ENCODE measurements at places on chromosomes 2 and 18. TPM values are rescaled to one million over a fixed set of nuclear protein-coding genes. Genes with fewer than 3 reads are reported as not detected.

- no peak overlapping the region for H3K4me3 ChIP-seq
- no peaks in the 10 kb centered on the region for H3K36me3 ChIP-seq
- H3K27ac ChIP-seq: no peak overlapping the region
- peaks cover 6% of the 10 kb centered on the region for H3K27me3 ChIP-seq
- no peaks in the 10 kb centered on the region for H3K4me1 ChIP-seq
- no peak for DNase-seq
Observed at GRCh38 chr2:7437716-7438632, 520.8 kb downstream of the RNF144A start.

- H3K36me3 ChIP-seq: no peaks in the 10 kb centered on the region
- H3K4me3 ChIP-seq: no peak overlapping the region
- H3K4me1 ChIP-seq: peaks cover 2% of the 10 kb centered on the region
- peak; percentile 80 for DNase-seq
- H3K27me3 ChIP-seq: no peaks in the 10 kb centered on the region
Observed at GRCh38 chr2:113248997-113249770, 29.5 kb downstream of the PAX8 start.

The TRABD2A gene
- total RNA-seq: 2.0 TPM

GRCh38 chr2:191645434-191646162 lies 32.3 kb upstream of the NABP1 start:
- no peaks in the 10 kb centered on the region for H3K27me3 ChIP-seq
- H3K27ac ChIP-seq: no peak overlapping the region
- H3K36me3 ChIP-seq: no peaks in the 10 kb centered on the region
- no peak for DNase-seq
- peaks cover 7% of the 10 kb centered on the region for H3K4me1 ChIP-seq

The FSHR gene
- not detected for total RNA-seq

- no peak overlapping the region for H3K4me3 ChIP-seq
- peaks cover 12% of the 10 kb centered on the region for H3K4me1 ChIP-seq
- peaks cover 16% of the 10 kb centered on the region for H3K27me3 ChIP-seq
- H3K36me3 ChIP-seq: no peaks in the 10 kb centered on the region
Observed at GRCh38 chr2:26727641-26728561, 35.4 kb downstream of the KCNK3 start.

- no peaks in the 10 kb centered on the region for H3K4me1 ChIP-seq
- H3K4me3 ChIP-seq: no peak overlapping the region
- H3K27ac ChIP-seq: no peak overlapping the region
Observed at GRCh38 chr2:143608063-143608423, 478.8 kb downstream of the ARHGAP15 start.

DNA sequence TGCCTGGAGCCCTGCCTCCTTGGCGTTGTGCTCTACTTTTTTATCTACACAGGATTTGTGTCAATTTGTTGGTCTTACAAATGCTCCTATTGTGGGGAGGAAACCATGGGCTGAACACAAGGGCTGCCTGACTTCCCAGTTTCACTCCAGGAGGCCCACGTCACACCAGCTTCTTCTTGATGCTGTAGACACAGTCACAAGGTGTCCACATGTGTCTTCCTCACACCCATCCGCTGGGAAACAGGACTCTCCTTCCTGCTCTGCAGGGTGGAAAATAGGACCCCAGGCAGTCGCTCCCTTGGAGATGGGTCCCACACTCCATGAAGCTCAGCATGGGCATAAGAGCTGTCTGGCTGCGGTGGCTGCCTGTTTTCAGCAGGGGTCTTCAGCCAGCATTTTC lies 468.2 kb downstream of the EPHA4 start:
- peak overlapping the region; percentile 8 for H3K4me3 ChIP-seq
- no peaks in the 10 kb centered on the region for H3K27me3 ChIP-seq
- H3K27ac ChIP-seq: peak overlapping the region; percentile 71

The SCN2A gene
- not detected for total RNA-seq

The TRIP12 gene
- total RNA-seq: 202 TPM

The POLR1B gene
- 10.1 TPM for total RNA-seq

DNA sequence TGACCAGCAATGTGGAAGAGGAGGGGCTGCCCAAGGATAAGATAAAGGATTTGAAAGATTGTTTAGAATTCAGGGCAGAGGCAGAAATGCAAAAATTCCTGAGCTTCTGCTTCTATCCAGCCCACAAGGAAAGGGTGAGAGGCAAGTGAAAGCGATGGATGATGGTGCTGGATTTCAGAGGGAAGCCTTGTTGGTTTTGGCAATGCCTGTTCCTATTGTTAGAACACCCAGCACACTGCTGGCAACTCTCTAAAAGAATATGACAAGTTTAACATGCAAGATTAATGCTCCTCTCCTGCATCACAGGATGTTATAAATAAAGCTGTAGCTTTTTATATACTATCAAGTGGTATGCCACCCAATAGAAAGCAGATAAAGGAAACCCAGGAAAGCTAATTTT lies 92.6 kb downstream of the ZNF385B start:
- H3K36me3 ChIP-seq: no peaks in the 10 kb centered on the region
- H3K27me3 ChIP-seq: no peaks in the 10 kb centered on the region
- no peak overlapping the region for H3K4me3 ChIP-seq
- peak; percentile 17 for DNase-seq
- peak overlapping the region; percentile 45 for H3K27ac ChIP-seq

The BMP10 gene
- total RNA-seq: not detected

The DOK6 gene
- 7.9 TPM for total RNA-seq

DNA sequence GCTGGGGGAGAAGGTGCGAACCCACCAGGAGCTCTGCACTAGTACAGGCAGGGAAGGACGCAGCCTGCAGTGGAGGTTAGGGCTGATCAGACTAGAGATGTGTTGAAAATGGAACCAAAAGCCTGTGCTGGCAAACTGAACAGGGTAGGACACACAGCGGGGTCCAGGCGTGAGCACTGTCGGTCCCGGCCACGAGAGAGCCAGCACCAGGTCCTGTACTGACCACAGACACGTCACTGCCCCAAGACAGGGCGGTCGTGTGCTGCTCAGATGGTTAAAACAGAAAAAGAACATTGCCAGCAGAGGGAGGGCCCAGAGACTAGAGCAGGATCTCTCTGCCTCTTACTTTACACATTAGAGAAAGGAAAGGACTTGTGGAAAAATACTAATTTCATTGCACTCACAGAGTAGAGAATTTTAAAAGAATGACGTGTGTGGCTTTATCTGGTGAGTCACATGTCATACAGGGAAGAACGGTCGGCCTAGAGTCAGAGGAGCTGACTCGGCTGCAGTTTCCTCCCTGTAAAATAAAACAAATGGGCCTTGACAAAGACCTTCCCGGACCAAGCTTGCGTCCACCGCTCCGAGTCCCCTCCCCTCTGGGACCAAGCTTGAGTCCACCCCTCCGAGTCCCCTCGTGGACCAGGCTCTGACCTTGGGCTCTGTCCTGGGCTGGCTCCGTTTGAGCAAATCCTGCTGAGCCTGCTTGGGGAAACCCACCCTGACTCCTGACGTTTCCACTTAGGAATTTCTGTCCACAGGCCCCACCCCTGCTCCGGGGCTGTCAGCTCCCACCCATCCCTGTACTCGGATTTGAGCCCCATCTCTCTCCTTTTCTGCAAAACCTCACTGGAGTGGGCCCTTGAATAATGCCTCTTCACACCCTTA lies 16.7 kb upstream of the ADI1 start:
- H3K27me3 ChIP-seq: no peaks in the 10 kb centered on the region
- H3K4me3 ChIP-seq: peak overlapping the region; percentile 28
- peaks cover 20% of the 10 kb centered on the region for H3K36me3 ChIP-seq
- H3K27ac ChIP-seq: peak overlapping the region; percentile 91
- H3K4me1 ChIP-seq: peaks cover 27% of the 10 kb centered on the region

DNA sequence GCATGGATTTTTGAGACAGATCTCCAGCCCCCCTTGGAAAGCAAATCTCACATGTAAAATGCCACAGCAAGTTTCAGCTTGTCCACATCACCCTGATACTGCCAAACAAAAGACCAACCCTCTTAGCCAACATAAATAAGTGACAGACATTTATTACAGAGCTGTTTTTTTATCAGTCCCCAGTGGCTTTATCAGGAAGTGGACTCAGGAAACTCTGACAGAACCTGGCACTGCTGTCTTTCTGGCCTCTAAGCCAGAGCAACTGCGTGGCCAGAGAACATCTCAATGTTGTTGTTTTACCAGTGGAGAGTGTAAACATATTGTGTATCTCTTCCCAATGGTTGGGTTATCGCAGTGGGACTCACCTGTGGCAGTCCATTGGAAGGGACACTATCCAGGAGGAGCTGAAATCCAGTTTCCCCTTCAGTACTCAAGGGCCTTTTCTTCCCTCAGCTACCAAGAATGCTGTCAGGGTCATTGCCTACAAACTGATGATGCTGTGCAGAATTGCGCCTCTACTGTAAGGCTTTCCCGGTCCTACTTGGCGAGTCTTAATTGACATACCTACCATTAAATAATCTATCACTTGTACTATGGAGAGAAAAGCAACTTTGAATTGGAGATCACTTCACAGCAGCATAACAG lies 22.0 kb downstream of the SLC14A1 start:
- no peak overlapping the region for H3K4me3 ChIP-seq
- peak overlapping the region; percentile 11 for H3K27ac ChIP-seq
- H3K27me3 ChIP-seq: no peaks in the 10 kb centered on the region
- H3K4me1 ChIP-seq: peaks cover 30% of the 10 kb centered on the region
- DNase-seq: no peak

- H3K27ac ChIP-seq: no peak overlapping the region
- no peaks in the 10 kb centered on the region for H3K36me3 ChIP-seq
- DNase-seq: no peak
- no peak overlapping the region for H3K4me3 ChIP-seq
- H3K4me1 ChIP-seq: peaks cover 3% of the 10 kb centered on the region
Observed at GRCh38 chr18:9755615-9756014, 47.5 kb downstream of the RAB31 start.

DNA sequence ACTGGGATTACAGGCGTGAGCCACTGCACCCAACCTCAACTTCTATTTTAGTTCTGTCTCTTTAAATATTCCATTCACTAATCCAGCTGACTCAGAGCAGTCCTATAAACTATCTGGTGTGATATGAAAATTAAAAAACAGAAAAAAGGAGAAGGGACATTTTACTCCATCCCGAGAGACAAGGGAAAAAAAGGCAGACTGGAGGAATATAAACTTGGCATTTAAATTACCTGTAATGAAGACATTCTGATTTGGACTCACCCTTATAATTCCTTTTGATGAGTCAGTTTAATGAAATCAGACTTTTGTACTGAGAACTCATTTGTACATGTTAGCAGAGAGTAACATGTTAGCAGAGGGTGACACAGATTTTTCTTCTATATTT lies 74.8 kb upstream of the RIOK3 start:
- H3K27ac ChIP-seq: no peak overlapping the region
- no peak for DNase-seq
- H3K27me3 ChIP-seq: no peaks in the 10 kb centered on the region
- peaks cover 8% of the 10 kb centered on the region for H3K4me1 ChIP-seq
- H3K36me3 ChIP-seq: no peaks in the 10 kb centered on the region

DNA sequence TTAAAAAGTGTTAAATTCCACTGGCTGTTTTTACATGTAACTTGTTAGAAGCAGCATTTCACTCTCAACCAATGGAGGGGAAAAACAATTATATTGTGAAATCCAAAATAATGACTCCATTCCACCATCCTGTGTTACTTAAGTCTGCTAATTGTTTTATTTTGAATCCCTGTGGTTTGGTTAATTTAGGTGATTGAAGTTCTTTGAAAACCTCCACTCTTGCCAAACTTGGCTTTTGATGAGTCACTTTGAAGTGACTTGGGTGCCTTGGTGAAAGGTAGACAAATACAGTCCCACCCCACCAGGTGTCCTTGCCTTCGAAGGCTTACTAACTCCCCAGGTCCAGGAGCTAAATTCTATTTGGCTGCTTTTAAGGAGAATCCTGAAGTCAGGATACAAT lies 1303.8 kb upstream of the NRXN1 start:
- DNase-seq: no peak
- H3K4me1 ChIP-seq: no peaks in the 10 kb centered on the region
- H3K27me3 ChIP-seq: no peaks in the 10 kb centered on the region
- no peaks in the 10 kb centered on the region for H3K36me3 ChIP-seq
- no peak overlapping the region for H3K27ac ChIP-seq

The IL1B gene
- not detected for total RNA-seq

GRCh38 chr18:50138181-50139064 lies 56.5 kb downstream of the MYO5B start:
- H3K27ac ChIP-seq: no peak overlapping the region
- no peak overlapping the region for H3K4me3 ChIP-seq
- no peaks in the 10 kb centered on the region for H3K27me3 ChIP-seq
- H3K36me3 ChIP-seq: no peaks in the 10 kb centered on the region
- no peak for DNase-seq

Data from heart right ventricle (tissue), 16 donors.